ENCODE measurements at places on chromosomes 7 and 10.

DNA sequence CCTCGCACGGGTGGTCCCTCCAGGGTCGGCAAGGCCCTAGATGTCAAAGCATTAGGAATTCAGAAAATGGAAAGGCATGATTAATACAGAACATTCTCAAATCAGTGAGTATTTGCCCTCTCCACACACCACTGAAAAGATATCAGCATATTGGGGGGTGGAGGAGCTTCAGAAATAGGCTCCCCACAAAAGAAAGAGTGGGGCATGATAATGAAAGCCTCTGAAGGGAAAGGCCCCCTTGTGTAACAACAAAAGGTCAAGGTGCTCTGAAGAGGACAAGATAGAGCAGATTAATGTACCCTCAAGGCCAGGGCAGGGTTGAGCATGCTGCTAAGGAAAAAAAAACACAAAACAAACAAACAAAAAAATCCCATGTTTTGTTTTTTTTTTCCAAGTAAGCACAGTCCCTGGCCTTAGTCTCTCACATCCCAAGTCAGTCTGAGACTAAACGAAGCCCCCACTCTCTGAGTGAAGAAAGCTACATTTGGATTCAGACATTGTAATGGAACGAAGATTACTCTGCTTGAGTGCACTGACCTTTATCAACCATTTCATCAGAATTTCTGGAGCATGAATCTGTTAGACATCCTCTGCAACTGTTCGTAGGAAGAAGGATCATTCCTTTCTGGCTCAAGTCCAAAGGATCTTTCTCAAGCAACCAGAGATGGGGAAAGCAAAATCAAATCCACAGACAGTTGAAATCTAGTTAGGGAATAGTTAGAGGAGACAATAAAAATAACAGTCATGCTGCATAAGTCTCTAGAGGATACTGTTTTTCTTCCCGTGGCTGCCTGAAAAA lies 27.4 kb upstream of the DGKI start:
- no peak for DNase-seq

- DNase-seq = no peak
Measured at GRCh38 chr7:23955600-23956149, 245.7 kb downstream of the STK31 start.

GRCh38 chr10:124288486-124288885 lies 130.2 kb downstream of the OAT start:
- no peak for DNase-seq

DNA sequence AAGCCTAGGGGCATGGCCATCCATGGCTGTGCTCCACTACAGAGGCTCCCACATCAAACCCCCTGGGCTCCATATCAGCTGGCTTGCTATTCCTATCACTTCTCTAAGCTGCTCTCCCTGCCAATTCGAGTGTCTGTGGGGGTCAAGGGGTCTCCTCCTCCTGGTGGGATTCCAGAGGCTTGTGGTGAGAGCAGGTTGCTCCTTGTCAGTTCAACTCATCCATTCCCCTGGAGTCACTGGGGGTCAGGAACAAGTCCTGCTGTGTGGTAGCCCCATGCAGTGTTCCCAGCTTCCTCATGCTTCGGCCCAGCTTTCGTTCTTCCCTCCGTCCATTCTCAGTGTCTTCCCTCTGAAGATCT lies 86.6 kb upstream of the UNC5B start:
- DNase-seq = no peak

GRCh38 chr10:79304479-79305087 lies 42.7 kb upstream of the PPIF start:
- DNase-seq = no peak

- DNase-seq = no peak
Measured at GRCh38 chr10:99843310-99843709, 60.9 kb downstream of the ABCC2 start.

- no peak for DNase-seq
Measured at GRCh38 chr7:99368750-99369389, 5.7 kb upstream of the ARPC1B start.

- DNase-seq = no peak
Measured at GRCh38 chr7:5773661-5774086, 7.8 kb downstream of the RNF216 start.

DNA sequence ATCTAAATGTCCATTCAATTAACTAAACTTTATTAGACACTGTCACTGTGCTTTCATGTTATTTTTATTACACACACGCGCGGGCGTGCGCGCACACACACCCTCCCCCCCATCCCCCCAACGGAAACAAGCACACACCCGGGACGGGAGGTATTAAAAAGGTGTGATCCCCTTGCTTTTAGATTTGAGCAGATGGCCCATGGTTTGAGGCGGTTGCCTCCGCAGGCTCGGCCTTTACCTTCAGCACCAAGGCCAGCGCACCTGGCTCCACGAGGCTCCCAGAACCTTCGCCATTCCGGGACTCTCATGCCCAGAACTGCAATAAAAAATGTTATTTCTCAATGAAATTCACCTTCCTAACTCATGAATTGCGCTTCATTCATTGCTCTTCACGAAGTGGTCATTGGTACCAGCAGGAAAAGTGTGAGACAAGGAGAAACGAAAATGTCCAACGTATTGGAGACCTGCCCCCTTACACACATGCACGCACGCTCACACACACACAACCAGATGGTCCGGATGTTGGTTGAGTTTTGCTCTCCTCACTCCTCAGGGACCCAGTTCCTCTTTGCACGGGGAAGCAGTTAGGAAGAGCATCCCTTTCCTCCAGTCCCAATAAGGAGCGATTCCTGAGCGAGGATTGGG lies 20.8 kb upstream of the PTF1A start:
- no peak for DNase-seq

DNA sequence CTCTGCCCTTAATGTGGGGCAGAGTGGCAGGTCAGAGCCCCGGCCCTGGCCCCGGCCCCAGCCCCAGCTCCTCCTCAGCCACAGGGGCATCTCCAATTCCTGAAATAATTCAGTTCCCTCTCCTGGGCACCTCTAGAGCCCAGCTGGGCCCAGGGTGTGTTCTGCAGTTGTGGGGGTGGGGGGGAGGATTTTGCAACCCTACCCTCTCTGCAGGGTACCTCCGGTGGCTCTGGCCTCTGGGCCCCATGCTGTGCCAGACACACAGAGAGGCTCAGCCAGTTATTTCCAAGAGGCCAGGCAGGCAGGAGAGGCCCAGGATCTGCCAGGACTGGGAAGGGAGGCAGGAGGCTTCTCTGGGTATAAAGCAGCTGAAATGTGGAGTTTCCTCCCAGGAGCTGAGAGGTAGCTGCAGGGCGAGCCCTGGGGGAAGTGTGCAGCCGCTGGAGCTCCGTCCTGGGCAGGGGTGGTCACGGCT lies 47.9 kb downstream of the PWWP2B start:
- DNase-seq = no peak

- no peak for DNase-seq
Measured at GRCh38 chr7:1853986-1854865, 184.1 kb downstream of the ELFN1 start.

- DNase-seq = peak; percentile 47
Measured at GRCh38 chr7:42843205-42843800, 68.6 kb downstream of the C7orf25 start.

- DNase-seq = no peak
Measured at GRCh38 chr7:42924223-42924838, 7.6 kb downstream of the PSMA2 start.

DNA sequence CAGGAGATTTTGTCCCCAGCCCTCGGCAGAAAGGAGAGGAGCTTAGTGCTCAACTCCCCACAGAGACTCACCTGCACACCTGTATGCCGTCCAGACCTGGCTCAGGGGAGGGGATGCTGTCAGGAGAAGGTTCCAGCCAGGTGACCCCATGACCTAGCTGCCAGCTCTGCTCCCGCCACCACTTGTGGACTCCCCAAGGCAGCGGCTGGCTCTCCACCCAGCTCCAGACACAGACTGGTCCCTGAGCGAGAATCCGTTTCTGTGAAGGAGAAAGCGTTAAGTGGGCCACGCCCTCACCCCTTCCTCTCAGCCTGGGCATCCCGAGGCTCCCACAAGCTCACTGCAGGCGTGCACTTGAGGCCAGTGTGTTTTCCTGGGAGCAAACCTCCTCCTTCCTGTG lies 76.4 kb downstream of the RGS10 start:
- no peak for DNase-seq

DNA sequence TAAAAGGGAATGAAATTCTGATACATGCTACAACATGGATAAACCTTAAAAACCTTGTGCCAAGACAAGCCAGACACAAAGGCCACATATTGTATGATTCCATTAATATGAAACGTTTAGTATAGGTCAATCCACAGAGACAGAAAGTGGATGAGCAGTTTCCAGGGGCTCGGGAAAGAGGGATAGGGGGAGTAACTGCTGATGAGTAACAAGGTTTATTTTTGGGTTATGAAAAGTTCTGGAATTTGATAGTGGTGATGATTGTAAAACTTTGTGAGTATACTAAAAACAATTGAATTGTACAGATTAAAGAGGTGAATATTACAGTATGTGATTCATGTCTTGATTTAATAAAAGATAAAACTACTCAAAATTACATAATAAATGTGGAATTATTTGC lies 19.1 kb upstream of the SLC13A1 start:
- no peak for DNase-seq

- no peak for DNase-seq
Measured at GRCh38 chr7:48472640-48473039, 301.4 kb downstream of the ABCA13 start.

- no peak for DNase-seq
Measured at GRCh38 chr7:71935674-71936073, 476.5 kb downstream of the CALN1 start.

GRCh38 chr7:46059308-46060020 lies 138.4 kb upstream of the IGFBP3 start:
- DNase-seq = no peak

DNA sequence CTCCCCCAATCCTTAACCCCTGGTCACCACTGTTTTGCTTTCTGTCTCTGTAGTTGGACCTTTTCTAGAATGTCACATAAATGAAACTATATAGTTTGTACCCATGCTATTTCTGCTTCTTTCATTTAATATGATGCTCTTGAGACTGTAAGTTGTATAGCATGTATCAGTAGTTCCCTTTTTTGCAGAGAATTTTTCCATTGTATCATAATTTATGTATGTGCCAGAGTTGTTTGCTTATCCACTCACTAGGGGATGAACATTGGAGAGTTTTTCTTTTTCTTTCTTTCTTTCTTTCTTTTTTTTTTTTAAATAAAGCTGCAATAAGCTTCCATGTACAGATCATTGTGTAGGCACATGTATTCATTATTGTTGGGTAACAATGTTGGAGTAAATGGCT lies 544.8 kb downstream of the CNTNAP2 start:
- DNase-seq = no peak

All from globus pallidus (tissue), 1 donor.